ENCODE measurements at places on chromosomes 11 and 22.

GRCh38 chr11:10022764-10023163 is 271.3 kb downstream of the SBF2 start:
- DNase-seq, result no peak

DNA sequence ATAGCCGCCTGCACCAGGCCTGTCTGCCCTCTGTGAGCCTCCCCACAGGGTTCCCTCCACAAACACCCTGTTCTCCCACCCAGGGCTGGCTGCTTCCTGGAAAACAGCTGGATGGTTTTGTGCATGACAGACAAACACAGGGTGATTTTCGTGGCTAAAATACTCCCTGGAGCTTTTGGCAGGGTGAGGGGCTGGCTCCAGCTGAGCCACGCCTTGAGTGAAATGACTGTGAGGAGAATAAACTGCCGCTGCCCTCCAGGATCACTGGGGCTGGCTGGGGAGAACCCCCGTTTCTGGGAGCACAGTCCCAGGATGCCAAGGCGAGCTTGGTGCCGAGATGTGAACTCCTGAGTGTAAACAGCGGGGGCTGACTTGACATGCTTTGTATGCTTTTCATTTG is 20.3 kb upstream of the PPP6R3 start:
- DNase-seq, result no peak

DNA sequence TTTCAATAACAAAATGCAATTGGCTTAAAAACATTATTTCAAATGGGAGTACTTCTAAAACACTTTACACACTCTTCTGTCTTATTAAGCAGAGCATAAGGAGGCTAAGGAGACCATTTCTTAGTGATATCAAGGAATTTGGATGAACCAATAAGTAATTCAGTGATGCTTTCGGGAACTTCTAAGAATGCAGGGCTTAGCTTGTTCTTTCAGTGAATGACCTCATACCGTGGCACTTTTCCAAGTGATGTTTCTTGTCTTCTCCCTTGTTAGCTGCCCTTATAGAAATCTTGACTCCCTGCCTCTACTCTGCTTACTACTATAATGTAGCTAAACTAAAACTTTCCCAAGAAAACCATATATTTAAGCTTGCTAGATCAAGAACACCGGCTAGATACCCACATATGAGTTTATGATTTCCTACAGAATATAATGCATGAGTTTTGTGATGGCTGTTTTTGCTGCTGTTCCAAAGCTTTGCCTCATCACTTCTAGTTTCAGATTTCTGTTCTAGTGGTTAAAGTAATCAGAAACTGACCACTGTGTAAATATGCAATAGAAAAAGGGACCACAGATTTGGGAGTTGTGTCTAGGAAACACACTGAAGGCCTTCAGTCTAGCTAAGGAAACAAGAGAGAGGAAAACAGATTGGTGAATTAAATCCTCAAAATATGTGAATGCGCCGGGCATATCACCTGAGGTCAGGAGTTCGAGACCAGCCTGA is 37.5 kb upstream of the STK33 start:
- no peak for DNase-seq

DNA sequence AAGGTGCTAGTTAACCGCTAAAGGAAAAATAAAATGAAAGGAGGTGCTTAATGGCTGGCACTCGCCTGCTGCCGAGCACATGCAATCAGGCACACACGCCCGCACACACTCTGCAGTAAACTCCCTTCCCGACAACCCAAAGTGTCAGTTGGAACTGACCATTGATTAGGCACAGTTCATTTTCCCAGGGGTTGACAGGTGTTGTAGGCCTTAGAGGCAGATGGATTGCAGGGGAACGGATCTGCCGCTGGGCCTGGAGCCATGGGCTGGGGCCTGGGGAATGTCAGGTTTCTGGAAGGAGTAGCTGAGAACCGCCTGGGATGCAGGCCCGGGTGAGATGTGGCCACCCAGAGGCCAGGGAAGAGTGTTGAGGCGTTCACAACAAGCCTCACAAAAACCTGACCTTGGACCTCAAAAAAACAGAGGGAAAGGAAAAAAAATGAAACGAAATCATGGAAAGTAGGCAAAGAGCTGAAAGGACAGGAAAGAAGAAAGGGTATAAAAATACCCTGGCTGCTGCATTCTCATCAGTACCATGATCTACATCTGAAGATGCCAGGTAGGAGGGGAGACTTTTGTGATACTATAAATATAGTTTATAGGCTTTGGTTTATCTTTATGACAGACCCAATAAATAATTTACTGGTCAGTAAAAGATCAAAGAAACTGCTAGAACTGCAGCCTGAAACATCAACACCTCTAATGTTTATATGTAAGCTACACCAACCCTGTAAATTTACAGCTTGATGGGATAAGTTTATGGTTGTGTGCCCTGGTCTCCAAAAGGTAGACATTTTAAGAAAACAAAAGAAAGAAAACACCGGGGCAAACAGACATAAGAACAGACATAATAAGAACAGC is 313.4 kb downstream of the BUD13 start:
- no peak for DNase-seq

DNA sequence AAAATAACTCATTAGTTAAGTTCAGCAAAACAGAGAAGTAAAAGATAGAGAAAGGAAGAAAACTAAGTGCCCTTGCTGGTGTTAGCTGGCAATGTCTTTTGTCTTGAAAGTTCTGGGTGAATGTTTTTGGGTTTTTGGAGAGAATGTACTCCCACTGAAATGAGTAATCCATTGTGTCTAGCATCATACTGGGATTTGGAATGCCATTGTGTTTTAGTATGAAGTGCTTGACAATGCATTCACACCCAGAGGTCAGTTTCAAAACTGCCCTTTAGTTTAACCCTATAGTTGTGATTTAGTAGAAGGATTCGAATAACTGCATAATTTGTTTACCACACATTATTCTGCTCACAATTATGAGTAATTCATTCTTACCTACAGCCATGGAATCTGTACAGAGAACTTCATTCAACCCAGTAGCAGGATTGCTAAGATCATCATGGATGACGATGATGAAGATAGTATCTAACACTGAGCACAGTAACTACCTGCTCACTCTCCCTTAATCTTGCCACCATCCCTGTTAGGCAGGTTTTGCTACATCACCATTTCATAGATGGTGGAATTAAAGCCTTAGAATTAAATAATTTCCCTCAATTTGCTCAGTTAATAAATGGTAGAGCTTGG is 33.9 kb downstream of the MAML2 start:
- no peak for DNase-seq

DNA sequence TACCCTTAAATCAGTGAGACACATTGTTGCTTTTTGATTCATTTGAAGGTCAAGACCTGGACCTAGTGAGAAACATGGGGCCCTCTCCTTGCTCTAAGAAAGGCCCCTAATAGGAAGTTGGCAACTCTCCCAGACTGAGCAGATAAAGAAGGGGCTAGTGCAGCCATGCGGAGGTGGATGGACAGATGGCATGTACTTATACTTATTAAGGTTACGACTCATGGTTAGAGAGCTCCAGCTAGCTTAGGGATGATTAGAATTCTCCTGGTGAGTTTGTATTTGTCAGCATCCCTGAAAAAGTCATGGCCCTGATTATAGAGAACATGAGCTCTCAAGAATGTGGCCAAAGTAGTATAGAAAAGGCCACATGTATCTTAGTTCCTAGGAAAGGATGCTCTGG is 112.1 kb upstream of the BDNF start:
- DNase-seq, result no peak

- no peak for DNase-seq
These were observed 9.5 kb upstream of the CBX6 start for GRCh38 chr22:38881464-38881871.

- DNase-seq, result no peak
These were observed 15.7 kb downstream of the PRPF19 start for GRCh38 chr11:60890696-60891095.

GRCh38 chr11:41382927-41383326 is 76.5 kb downstream of the LRRC4C start:
- no peak for DNase-seq

DNA sequence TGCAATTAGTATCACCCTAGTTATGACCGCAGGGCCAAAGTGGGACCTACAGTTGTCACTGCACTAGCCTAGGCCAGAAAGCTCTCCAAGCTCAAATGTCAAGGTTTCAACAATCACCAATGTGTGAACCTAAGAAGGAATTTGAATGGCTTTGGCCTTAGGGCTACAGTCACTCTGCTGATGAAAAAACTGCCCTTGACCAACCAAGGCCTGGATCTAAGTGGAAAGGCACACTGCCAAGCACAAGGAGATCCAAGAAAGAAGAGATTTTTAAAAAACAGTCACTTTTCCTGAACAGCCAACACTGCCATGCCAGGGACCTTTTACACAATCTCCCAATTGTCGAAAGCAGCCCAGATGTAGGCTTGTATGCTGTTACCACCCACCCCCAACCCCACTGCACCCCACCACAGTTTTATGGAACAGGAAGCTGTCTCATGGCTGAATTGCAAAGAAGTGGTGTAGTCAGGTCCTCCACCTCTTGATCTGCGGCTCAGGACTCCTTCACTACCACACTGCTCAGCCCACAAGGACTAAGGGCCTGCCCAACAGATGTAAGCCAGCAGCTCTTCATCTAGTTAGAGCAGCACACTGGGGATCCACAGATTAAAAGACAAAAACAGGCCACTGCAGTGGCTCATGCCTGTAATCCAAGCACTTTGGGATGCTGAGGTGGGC is 32.9 kb downstream of the SMCO4 start:
- DNase-seq, result no peak

DNA sequence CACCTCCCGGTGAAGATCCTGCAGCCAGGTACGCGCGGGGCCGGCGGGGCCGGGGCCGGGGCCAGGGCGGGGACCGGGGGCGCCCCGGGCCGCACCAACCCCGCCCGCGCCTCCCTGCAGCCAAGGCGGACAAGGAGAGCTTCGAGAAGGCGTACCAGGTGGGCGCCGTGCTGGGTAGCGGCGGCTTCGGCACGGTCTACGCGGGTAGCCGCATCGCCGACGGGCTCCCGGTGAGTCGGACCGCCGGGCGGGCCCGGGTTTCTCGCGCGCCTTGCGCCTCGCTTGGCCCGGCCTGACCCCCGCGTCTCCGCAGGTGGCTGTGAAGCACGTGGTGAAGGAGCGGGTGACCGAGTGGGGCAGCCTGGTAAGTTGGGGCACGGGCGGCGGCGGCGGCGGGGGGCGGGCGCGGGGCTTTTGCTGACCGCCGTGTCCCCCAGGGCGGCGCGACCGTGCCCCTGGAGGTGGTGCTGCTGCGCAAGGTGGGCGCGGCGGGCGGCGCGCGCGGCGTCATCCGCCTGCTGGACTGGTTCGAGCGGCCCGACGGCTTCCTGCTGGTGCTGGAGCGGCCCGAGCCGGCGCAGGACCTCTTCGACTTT is 531 bp downstream of the PIM3 start:
- DNase-seq, result no peak

DNA sequence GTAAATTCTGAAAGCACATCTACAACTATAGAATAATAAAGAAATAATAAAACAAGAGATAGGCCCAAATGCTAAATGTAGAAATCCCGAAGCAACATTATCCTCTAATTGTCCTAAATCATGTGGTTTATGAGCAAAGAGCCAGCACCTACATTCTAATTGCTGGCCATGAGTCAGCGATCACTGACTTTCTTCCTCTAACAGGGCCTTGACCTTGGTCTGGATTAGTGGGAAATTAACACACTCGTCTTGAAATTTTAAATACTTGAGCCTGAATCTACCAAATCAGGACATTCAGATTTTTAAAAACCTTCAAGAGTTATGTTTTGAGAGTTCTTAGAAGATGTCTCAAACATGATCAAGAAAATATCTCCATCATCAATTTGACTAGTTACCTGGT is 727.6 kb downstream of the METTL15 start:
- DNase-seq, result no peak

DNA sequence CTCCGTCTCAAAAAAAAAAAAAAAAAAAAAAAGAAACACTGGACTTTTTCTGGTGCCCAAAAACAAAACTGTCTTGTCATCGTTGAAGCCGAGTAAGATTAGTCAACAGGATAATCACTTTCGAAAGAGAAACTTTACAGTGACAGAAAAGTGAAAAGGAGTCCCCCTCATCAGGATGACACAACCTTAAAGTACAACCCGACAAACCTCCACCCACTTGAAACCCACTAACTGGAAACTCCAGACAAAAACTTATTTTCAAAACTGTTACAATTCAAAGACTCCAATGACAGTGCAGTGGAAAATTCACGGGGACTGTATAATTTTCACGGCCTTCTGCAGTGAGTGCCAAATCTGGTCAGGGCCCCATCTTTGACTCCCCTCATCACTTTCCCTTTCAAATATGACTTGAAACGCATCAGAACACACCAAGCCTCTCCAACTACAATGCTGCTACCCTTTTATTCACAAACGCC is 1.3 kb downstream of the DENND5A start:
- DNase-seq, result no peak

GRCh38 chr11:111944139-111944538 is 7.0 kb downstream of the DIXDC1 start:
- DNase-seq, result no peak

DNA sequence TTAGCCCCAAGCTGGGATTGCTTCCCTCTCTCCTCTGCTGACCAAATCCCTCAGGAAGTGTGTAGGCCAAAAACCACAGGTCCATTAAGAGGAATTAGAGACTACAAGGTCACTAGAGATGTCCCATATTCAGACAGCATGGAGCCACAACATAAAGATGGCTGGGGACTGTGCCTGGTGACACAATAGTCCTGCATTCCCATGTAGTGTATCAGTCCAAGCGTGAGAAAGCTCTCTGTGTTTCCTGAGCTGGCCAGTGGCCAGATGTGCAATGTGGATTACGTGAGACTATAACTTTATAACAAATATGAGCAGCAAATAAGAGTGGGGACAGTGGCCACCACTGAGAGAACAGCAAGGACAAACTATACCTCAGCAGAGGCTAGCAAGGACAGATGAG is 7.6 kb upstream of the MS4A10 start:
- no peak for DNase-seq

DNA sequence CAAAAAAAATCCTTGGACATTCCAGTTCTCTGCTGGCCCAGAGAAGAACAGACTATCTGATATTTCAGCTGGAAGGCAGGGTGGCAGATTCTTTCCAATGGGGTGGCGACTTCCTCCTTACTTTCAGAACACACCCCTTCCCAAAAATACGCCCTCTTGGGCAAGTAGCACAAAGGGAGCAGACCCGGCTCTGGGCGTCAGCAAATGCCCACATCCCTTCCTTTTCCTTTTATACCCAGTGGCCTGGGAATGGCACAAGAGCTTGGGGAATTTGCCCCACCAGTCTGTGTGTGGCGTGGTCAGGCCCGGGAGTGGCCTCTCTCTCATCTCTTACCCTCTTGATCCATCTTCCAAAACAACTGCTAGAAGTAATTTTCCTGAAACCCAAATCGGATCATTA is 33.0 kb upstream of the NUP160 start:
- DNase-seq, result no peak

DNA sequence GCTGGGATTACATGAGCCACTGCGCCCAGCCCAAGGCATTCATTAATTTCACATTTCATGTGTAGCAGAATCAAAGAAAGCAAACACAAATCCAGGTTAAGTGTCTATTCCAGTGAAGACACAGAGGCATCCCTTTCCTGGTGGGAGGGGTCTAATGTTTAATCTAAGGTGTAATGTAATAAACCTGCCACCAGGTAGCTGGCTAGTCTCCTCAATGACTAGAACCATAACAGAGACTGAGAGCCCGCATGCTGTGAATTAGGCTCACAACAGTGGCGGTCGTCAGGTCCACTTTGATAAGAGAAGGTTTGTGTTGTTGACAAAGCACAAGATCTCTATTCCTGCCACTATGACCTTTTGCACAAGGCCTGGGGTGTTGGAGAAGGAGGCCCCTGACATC is 64.2 kb upstream of the ADA2 start:
- no peak for DNase-seq
